ENCODE measurements at places on chromosomes 5 and 9.

DNA sequence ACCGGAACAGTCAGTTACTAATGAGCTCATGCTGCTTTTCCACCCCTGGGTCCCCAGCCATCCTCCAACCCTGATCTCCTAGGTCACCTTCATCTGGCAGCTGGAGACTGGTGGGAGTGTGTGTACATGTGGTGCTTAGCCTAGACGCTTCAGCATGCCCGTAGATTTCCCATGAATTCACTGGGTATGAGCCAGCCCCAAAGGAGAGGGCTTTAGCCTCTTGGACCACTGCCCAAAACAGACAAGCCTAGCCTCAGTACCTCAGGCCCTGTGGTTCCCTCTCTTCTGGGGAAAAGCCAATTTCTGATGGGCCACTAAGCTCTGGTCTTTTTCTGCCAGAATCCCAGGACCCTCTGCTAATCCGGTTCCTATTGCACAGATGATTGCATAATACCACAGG lies 48.0 kb upstream of the ASTN2 start:
- DNase-seq = no peak

DNA sequence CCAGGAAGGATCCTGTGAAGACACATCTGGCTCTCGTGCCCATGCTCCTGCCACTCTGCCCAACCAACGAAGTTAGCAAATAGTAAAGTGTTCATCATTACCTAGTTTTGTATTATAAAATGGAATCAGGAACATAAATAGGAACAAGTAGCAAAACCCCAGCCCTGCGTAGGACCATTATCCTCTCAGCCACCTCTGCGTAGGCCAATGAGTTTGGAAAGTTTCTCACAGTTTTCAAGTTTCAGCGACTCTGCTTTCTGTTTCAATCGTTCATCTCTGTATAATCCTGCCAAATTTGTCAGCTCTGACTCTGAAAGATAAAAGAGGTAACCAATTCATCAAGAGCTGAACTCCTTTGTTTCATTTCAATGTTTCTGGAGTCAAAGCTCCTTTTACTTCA lies 10.1 kb upstream of the SPATA24 start:
- DNase-seq = no peak

GRCh38 chr5:176676361-176676824 lies 29.1 kb downstream of the TSPAN17 start:
- DNase-seq = no peak

- no peak for DNase-seq
Measured at GRCh38 chr9:111952559-111952958, 55.9 kb downstream of the UGCG start.

DNA sequence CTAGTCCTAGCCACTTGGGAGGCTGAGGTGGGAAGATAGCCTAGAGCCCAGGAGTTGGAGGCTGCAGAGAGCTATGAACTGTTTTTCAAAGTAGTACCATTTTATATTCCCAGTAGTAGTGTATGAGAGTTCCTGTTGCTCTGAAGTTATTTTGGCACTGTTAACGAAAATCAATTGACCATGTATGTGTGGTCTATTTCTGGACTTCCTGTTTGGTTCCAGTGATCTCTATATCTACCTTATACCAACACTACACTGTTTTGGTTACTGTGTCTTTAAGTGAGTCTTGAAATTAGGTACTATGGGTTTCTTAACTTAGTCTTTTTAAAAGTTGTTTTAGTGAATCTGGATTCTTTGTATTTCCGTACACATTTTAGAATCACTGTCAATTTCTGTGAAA lies 13.6 kb downstream of the SLF1 start:
- DNase-seq = no peak

GRCh38 chr9:112059966-112060320 lies 115.2 kb downstream of the SUSD1 start:
- DNase-seq = no peak

DNA sequence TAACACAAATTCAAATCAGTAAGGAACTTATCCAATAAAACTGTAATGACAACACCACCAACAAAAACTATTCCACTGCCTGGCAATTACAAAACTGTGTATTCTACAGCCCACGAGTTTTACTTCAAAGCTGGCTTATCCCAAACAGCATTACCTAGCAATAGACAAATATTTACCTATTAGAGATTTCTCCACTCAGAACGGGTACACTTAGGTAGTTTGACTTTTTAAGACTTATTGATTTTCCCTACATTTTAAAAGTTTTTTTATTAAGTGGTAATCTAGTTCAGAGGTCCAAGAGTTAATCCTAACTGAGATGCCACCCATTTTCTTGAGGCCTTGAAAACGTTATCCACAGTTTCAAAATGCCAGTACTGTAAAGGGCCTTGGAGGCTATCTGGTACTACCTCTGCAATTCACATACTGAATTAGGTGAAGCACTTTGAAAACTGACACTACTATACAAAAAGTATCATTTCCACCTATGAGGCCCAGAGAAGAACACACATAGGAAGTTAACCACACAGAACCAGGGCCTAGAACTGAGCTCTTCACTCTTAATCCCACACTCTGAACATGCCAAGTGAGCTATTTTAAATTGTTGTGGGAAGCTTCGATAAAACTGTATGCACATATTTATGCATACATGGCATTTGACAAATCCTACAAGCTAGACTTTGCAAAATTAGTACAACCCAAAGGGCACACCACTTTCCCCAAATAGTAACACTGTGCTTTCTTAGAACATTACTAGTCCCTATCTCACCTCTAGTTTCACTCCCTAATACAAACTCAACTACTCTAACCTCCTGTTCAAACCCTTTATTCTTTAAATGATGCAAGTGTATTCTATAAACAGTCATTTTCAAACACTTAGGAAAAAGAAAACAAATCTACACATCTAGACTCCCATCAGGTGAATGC lies 2.1 kb downstream of the NADK2 start:
- DNase-seq = no peak

DNA sequence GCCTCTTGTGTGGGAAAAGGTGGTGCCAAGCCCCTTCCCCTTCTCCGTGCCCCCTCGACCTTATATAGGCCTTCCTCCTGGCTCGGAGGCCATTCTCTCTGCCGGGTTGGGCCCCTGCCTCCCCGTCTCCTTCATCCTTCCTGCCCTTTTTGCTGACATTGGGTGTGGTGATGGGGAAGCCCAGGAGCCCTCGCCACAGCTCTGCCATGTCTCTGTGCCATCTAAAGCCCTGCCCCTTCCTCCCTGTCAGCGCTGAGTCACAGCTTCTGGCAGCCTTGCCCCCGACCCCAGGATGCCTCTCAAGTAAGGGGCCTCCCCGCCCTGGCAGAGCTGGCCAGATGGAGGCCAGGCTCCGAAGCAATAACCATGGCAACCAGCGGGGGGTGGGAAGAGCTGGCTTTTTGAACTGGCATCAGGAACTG lies 30.4 kb downstream of the JADE2 start:
- DNase-seq = peak; percentile 74

- DNase-seq = no peak
Measured at GRCh38 chr5:171810227-171810626, 24.6 kb downstream of the SMIM23 start.

- no peak for DNase-seq
Measured at GRCh38 chr5:40401284-40402006, 278.3 kb upstream of the PTGER4 start.

DNA sequence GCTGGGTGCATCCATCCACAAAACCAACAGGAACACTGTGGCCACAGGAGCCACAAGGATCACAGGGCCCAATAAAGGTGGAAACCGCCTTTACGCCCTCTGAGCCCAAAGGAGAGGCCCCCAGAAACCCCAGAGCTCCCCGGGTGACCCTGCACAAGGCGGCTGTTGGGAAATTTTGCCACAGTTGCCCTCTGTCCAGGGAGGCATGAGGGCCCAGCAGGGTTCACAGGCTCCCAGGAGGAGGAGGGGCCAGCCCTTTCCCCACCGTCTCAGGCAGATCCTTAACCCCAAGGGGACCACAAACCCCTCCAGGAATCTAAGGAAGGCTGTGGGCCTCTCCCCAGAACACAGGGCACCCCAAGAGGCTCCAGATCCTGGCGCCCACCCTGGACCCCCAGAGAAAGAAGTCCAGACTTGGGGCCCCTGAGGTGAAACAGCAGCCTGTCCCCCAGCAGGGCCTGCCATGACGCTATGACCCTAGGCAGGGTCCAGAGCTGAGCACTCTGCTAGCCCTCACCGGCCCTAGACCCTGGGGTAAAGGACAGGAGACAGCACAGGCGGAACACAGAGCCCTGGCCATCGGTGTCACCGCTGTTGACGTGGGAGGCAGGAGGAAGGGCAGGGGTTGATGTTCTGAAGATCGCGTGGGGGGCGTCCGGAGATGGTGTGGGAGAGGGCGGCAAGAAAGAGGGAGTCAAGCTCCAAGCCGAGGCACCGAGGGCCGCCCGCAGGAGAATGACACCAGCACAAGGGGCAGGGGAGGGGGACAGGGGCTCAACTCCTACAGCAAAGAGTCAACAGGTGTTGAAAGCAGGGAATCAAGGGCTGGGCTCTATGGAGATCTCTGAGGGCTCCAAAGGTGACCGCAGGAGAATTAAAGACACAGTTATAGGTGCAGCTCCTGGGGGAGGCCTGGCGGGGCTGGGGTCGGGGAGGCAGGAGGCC lies 97.5 kb downstream of the VAV2 start:
- DNase-seq = no peak

GRCh38 chr5:8332666-8333445 lies 463.9 kb downstream of the MTRR start:
- no peak for DNase-seq

- DNase-seq = peak; percentile 32
Measured at GRCh38 chr5:127320032-127320965, 29.7 kb downstream of the MEGF10 start.

DNA sequence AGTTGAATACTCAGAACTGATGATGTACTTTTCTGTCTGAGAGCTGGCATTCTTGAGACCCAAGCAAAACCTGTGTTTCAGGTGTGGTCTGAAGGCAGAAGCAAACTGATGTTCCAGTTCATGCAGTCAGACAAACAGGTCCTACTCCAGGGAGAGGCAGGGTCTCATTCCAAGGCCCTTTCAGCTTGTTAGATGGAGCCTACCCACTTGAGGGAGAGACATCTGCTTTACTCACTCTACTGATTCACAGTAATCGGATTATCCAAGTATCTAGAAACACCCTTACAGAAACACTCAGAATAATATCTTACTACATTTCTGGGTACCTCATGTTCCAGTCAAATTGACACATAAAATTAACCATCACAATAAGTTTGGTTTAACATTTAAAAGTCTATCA lies 207.8 kb downstream of the KDM4C start:
- DNase-seq = no peak

DNA sequence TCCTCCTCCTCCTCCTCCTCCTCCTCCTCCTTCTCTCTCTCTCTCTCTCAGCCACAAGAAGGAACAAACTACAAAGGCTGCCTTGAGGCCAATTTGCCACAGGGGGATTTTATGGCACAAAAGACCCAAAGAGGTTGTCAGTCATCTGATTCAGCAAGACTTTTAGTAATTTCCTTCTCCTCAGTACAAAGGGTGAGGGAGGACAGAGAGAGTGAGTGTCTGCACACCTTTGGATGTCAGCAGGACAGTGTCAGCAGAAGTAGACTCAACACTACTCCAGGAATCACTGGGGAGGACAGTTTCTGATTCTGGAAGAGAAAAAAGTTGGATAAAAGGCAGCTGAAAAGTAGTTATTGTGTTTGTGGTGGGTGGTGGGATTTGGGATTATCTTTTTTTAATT lies 13.6 kb downstream of the TIMD4 start:
- DNase-seq = peak; percentile 36

Data from Jurkat, Clone E6-1 (cell line).